ENCODE measurements at places on chromosomes 2 and 18.

- no peak for DNase-seq
These were observed 147.3 kb upstream of the NRP2 start for GRCh38 chr2:205535001-205535400.

GRCh38 chr2:60294901-60295635 lies 258.4 kb downstream of the BCL11A start:
- no peak for DNase-seq

DNA sequence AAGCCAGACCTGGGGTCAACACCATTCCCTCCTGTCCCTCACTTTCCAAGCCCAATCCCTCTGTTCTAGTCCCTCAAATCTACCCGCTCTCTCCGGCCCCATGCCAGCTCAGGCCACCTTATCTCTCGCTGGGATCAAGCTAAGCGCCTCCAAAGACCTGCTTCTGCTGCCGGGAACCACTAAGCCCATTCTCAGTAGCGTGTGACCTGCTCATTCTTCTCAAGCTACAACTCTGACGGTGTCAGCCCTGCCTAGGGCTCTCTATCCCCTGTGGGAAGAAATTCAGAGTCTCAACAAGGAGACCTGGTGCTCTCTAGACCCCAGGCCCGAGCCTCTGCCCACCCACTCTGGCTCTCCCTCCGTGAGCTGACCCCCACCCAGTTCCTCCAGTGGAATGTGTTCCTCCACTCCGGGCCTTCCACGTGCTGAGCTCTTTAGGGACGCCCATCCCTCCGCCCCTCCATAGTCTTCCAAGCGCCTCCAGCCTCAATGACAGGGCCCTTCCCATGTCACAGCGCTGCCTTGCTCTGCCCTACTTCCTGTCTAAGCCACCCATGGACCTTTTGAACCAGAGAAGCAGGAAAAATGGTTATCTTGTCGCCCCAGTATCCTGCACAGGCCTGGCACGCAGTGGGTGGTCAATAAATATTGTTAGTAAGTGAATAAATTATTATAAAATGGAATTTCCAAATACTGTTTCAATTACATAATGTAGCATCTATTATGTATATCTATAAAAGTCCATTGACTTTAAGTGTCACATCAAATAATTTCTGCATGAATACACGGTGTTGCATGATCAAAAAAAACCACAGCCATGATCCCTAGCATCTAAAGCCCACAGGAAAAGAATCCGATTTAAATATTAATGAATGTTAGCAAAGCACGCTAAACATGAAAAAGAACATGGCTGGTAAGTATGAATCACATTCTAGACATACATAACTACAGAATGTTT lies 127.6 kb downstream of the ZNF516 start:
- no peak for DNase-seq

DNA sequence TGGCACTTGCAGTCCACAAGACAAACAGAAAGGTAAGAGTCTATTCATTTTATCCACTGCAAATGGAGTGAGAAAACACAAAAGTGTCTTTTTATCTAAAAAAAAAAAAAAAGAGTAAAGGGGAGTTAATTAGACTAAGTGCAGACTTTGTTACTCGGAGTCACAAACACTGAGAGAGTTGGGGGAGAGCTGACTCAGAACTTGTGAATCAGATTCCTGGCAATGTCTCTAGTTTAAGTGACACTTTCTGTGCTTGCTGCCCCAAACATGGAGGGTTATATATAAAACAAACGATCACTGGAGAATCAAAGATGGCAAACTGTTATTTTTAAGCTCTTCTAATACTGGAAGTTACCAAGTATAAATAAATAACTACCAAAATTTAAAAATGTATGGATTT lies 505.8 kb upstream of the NRP2 start:
- DNase-seq = no peak

All from Panc1 (cell line).